ENCODE measurements at places on chromosomes 6 and 20.

- no peak for DNase-seq
These were observed 77.5 kb upstream of the RIMS1 start for GRCh38 chr6:71808865-71809264.

DNA sequence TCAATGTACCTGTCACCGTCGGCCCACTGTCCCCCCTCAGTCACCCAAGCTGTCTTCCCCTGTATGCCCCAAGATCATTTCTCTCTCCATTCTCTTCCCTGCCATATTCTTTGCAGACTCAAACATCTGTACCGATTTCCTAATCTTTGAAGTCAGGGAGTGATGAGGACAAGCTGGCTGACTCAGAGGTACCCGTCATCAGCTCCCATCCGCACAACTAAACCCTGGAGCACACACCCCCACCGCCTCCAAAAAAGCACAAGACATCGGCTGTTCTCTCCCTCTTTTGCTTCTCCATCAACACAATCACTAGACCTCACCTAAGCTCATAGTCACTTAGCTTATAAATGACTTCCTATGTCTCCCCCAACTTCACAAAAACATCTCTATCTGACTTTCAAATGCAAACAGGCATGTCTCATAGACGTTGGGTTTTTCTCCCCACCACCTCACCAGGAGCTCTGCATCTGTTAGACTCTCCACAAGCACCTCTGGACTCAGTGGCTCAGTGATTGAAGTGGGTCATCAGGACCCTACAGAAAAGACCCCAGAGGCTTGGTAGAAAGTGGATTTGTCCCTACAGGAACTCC lies 11.5 kb upstream of the NFATC2 start:
- DNase-seq: no peak

DNA sequence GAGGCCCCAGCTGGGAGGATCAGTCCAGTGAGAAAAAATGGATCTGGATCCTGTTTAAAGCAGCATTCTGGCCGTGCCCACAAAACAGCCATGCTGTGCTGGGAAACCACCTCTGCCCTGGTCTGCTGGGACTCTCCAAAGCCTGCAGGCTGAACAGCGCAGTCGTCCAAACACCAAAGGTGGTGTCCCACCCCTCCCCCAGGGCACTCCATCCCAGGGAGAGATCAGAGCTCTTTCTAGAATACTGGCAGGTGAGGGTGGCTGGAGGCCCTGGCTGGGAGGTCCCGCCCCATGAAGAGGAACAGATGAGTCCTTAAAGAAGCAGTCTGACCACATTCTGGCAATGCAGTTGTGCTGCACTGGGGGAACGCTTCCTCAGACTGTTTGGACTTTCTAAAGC lies 84.6 kb downstream of the MRAP2 start:
- DNase-seq: no peak

DNA sequence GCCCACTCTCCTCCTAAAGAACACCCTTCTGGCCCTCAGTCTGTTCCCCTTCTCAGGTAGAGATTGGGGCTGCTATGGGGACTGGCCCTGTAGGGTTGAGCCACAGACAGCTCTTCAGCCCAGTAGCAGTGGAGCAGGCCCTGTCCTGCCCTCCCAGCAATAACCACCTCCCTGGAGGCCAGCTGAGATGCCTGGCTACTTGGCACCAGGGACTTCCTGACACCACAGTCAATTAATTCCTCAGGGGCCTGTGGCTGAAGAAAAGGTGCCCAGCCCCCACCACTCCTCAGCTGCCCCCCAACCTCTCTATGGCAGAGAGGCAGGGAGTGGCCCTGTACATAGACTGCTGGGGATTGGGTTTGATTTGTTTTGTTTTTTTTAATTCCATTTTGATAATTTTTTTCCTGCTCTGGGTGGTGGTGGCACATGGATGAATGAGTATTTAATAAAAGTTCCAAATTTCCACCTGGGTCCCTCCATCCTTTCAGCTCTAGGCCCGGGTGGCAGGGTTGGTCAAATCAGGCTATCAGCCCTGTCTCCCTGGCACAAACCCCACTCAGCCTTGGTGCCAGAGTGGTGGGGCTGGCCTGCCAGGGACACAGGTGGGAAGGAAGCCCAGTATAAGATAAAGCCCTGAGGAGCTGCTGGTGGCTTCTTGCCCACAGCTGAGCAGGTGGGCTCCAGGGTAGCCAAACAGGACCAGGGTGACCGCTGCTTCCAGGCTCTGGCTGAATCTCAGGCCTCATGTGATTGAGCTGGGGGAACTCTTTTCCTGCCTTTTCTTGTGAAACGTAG lies 1.9 kb upstream of the DEF6 start:
- no peak for DNase-seq

DNA sequence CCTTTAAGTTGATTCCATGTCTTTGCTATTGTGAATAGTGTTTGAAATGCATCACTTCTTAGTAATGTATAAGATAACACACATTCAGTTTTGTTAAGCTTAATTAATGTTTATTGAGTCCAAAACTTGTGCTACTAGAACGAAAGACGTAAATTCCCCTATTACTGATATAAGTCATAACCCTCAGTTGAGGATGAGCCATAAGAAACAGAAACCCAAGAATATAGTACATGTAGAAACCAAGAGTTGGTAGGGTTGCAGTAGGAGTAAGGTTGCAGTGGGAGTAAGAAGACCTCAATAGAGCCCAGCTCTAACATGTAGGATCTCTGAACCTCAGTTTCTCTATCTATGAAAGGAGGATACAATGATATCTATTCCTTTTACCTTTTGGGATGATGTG lies 19.3 kb downstream of the CITED2 start:
- no peak for DNase-seq

DNA sequence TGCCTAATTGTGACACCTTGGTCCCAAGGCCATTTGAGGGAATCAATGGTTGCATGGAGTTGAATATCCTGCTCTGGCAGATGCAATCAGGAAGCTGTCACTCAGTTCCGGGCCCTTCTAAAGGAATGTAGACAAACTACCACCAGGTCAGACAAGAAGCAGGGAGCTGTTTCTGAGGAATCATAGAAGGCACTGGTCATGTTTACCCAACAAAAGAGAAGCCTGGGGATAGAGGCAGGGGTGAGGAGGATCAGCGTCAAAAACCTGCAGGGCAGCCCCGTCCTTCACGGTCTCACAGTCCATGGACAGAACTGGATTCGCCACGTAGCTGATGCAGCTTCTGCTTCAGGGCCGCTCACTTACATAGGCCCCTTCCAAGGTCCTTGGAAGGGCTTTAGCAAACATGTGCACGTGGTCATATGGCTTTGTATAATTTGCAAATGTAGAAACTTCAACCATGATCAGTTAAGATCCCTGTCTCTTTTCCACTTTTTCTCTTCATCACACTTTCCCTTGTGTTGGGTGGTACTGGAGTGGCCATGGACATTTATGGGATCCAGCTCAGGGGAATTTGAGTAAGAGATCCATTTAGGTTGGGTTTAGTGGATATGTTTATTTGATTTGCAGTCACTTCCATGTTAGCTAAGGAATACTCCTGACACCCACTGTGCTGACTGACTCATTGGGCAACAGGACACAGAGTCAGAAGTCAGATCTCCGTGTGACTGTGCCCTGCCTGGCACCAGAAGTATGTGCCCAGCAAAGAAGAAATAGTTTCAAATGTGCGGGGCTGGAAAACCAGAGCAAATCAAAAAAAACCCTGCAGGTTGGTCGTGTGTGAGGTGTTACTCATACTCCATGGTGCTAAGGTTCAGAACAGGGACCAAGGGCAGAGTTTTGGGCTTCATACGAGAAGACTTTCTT lies 60.0 kb upstream of the ZFAND3 start:
- DNase-seq: no peak

GRCh38 chr20:31908016-31908415 lies 37.6 kb downstream of the TTLL9 start:
- DNase-seq: no peak

DNA sequence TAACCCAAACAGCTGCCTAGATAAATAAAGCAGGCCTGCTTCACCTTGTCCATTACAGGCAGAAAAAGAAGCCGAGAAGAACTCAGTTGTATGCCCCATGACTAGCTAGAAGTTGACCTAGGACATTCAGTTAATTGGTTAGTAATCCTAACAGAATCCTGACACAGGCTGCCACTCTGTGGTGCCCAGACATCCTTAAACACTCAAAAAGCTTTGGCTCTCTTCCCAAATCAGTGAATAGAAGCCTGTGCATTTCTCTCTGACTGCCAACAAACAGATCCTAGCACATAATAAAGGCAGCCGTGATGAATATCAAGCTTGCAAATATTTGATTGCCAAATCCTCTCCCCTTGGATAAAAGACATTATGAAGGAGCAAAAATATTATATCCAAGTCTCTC lies 519.1 kb upstream of the EYS start:
- DNase-seq: no peak

GRCh38 chr6:15901141-15902115 lies 227.5 kb upstream of the MYLIP start:
- no peak for DNase-seq

- no peak for DNase-seq
These were observed 764.3 kb downstream of the QKI start for GRCh38 chr6:164178679-164179332.

DNA sequence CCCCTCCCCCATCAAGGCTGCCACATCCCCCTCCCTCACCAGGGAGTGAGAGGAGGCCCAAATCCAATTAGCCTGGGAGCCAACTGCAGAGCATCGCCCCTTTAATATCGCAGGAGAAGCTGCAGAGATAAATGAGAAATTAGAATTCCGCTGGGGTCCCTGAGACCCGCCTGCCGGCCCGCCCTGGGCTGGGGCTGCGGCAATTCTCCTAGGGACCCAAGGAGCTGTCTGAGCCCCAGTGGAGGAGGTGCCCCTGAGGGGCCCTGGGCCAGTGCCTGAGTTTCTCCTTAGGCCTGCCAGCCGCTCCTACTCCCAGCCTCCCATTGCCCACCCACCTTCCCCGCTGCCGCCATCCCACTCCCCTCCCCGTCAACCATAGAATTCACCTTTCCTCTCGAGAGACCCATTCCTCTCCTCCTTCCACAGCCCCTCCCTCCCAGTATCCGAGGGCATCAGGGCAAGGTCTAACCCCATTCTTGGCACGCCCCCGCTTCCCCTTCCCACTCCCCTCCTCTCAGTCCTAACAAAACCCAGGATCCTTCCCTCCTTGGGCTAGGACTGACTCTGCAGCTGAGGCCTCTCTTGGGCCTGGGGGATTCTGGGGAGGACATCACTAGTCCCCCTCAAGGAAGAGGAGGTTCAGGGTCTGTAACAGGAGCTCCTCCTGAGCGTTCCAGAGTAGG lies 20.0 kb upstream of the CDH22 start:
- DNase-seq: peak; percentile 42

DNA sequence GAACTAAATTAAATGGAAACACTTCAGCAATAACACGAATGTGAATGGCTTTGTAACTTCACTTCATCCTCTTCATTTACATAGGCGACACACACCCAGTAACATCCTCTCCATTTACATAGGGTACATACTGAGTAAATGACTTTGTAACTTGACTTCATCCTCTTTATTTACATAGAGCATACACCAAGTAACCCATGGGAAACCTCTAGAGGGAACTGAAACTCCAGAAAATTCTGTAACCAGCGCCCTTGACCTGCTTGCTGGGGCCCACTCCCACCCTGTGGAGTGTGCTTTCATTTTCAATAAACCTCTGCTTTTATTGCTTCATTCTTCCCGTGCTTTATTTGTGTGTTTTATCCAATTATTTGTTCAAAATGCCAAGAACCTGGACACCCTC lies 81.6 kb upstream of the OPRM1 start:
- DNase-seq: no peak

- DNase-seq: no peak
These were observed 27.0 kb downstream of the ELOVL5 start for GRCh38 chr6:53321701-53322100.

DNA sequence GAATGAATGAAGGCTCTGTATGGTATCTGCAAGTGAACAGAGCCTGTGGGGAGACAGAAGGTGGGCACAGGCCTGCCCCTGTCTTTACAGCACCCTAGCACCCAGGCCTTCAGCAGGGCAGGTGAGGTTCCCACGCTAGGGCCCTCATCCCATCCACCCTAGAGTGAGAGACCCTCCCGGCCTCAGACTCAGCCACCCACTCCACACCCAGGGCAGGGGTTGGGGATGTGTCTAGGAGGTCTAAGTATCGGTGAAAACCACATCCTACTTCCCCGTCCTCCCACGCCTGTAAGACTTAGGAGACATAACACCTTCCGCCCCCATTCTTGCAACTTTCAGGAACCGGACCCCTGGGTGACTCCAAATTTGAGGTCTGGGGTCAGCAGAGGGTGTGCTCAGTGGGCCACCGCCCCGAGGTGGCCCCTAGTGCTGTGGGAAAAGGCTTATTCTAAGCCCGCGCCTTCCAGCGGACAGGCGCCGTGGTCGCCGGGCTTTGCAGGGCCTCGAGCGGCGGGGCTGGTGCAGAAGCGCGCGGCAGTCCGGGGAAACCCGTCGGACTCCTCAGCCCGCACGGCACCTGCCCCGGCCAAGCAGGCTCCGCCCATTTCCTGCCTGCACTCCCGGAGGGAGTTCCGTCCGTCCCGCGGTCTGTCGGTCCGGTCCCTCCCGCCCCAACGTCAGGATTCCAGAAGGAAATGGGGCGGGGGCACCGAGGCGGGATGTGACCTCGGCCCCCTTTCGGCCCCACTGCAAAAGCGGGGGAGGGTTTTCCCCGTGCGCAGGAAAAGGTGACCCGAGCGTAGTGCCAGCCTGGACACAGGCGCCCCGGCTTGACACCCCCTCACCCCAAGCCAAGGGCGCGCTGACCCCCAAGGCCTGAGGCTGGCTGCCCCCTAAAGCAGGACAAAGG lies 868 bp downstream of the SAMD10 start:
- peak; percentile 63 for DNase-seq

DNA sequence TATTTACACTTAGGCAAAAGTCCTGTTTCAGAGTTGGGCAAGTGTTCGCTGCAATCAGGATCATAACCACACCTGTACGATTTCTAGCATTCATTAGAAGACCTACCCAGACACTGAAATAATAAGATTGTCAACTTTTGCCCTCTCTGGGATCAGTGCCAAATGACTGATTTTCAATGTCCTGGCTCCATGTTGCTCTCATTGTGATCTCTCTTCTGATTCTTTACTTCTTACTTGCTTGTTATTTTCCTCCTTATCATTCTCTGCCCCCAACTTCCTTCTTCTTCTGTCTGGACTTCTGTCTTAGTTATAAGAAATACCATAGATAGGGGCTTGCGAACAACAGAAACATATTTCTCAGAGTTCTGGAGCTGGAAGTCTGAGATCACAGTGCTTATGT lies 94.4 kb upstream of the BMP2 start:
- no peak for DNase-seq

DNA sequence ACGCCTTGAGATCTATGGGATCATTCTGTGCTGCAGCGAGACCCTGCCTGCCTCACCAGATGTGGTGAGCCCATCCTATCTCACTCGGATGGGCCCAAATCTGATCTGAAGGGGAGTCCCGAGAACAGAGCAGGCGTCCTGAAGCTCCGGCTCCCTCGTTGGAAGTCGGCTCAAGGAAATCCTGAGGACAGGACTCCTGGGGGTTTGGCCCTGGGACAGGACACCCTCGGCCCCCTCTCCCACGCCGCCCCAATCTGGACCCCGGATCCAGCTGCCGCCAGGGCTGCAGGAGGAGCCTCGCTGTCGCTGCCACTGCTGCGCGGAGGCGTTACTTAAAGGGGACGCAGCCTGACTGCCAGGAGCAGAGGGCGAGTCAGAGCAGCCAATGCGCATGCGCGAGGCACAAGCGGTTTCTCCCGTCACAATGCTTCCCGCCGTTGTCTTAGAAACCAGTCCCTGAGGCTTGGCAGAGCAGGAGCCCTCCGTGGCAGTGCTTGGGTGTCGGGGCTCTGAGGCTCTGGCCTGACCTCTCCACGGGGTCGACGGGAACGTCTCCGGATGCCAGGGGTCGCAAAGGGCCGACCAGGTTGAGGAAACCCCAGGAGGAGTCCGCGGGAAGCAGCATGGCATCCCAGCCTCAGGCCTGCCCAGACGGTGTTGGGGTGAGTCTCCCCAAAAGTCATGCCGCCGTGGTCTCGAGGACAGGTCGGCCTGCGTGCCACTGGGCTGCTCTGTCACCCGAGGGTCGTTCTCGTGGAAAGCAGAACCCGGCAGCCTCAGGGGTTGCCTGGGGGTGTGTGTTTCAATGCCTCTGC lies 1567.8 kb upstream of the DEFB115 start:
- DNase-seq: peak; percentile 41
